ENCODE measurements at places on chromosomes 7 and 10.
A peak's percentile ranks its signal among the peaks of the same experiment; 100 is the strongest.

GRCh38 chr7:3747467-3747866 lies 446.4 kb downstream of the SDK1 start:
- DNase-seq: no peak

- DNase-seq: peak; percentile 82
Observed at GRCh38 chr10:124696446-124697392, 47.5 kb downstream of the FAM53B start.

- no peak for DNase-seq
Observed at GRCh38 chr7:82444220-82444909, 788 bp upstream of the CACNA2D1 start.

DNA sequence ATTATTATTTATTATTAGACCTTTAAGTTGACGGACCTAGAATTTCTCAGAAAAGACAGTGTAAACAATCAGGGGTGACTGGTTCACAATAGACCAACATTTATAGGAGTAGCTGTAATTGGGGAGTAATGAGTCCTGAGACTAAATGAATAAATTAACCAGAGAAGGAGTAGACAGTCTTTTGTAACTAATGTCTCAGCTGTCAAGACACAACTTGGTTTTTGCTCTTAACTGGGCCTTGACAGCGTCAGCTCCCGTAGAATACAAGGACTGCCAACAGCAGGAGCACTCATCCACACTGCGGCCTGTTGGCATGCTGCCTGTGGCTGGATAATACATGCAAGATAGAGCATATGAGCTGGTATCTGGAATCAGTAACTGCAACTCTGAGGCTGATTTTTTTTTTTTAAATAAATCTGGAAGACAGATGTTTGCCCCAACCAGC lies 123.9 kb downstream of the CACNA2D1 start:
- no peak for DNase-seq

GRCh38 chr10:6144406-6145165 lies 55.8 kb downstream of the RBM17 start:
- peak; percentile 79 for DNase-seq

GRCh38 chr7:36037121-36037662 lies 115.9 kb upstream of the EEPD1 start:
- no peak for DNase-seq

DNA sequence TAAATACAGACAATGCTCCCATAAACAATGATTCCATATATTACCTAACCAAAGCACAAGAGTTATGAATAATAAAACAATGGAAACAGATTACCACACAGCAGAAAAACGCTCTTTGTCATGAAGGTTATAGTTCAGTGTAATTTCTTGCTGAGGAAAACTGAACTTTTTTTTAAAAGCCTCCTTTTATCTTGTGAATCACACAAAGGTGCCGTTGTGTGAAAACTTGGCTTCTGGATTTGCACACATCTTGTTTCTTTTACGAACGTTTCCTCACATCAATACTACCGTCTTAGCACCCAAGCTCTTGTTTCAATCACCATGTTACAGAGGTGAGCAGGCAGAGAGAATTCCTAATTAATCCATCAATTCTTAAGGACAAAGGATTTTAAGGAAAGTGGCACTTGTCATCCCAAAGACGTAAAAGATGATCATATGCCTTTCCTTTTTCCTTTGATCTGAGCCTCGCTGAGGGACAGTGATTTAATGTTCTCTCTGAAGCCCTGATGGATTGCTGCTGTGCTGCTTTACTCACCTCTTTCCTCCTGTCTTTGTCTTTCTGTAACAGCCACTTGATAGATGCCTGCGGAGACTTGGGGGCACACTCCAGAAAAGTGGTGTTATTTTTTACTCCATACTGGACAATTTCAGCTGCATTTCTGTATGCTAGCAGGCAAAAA lies 110.1 kb downstream of the CD36 start:
- DNase-seq: no peak

- no peak for DNase-seq
Observed at GRCh38 chr10:98302741-98303365, 34.9 kb upstream of the LOXL4 start.

- no peak for DNase-seq
Observed at GRCh38 chr7:37429435-37429791, 19.3 kb downstream of the ELMO1 start.

DNA sequence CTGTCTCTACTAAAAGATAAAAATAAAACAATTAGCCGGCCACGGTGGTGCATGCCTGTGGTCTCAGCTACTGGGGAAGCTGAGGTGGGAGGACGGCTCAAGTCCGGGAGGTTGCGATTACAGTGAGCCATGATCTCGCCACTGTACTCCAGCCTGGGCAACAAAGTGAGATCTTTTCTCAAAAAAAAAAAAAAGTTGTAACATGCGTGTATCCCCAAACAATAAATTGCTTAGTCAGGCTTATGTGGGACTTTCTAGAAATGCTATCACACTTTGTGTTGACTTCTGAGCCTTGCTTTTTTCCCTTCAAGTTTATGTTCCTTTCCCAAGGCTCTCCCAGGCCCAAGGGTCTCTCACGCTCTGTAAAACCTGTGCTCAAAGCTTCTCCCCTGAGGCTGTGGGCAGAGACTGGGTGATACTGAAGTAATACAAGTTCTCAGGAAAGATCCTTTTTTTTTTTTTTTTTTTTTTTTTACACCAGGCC lies 88.0 kb upstream of the TNS3 start:
- no peak for DNase-seq

GRCh38 chr7:100865372-100865911 lies 1.7 kb upstream of the TRIP6 start:
- DNase-seq: no peak

- DNase-seq: no peak
Observed at GRCh38 chr10:132113206-132113605, 47.5 kb downstream of the JAKMIP3 start.

DNA sequence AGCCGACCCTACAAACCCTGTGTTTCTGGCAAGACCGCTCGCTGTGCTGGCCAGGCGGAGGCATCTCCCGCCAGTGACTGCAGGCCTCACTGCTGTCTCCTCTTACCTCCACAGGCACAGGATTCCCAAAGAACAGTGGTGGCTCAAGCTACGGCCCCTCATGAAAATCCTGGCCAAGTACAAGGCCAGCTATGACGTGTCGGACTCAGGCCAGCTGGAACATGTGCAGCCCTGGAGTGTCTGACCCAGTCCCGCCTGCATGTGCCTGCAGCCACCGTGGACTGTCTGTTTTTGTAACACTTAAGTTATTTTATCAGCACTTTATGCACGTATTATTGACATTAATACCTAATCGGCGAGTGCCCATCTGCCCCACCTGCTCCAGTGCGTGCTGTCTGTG lies 36.2 kb downstream of the PITRM1 start:
- no peak for DNase-seq

DNA sequence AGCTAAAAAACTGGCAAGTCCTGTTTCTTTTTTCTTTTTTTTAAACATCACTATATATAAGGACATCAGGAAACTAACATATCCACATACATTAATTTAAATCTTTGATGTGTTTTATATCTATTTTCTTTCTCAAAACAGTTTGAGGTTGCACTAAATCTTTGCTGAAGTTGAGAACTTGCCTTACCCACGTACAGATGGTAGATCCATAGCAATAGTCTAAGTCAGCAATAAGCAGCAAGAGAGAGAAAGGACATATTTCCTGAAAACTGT lies 226.7 kb upstream of the IMMP2L start:
- no peak for DNase-seq

DNA sequence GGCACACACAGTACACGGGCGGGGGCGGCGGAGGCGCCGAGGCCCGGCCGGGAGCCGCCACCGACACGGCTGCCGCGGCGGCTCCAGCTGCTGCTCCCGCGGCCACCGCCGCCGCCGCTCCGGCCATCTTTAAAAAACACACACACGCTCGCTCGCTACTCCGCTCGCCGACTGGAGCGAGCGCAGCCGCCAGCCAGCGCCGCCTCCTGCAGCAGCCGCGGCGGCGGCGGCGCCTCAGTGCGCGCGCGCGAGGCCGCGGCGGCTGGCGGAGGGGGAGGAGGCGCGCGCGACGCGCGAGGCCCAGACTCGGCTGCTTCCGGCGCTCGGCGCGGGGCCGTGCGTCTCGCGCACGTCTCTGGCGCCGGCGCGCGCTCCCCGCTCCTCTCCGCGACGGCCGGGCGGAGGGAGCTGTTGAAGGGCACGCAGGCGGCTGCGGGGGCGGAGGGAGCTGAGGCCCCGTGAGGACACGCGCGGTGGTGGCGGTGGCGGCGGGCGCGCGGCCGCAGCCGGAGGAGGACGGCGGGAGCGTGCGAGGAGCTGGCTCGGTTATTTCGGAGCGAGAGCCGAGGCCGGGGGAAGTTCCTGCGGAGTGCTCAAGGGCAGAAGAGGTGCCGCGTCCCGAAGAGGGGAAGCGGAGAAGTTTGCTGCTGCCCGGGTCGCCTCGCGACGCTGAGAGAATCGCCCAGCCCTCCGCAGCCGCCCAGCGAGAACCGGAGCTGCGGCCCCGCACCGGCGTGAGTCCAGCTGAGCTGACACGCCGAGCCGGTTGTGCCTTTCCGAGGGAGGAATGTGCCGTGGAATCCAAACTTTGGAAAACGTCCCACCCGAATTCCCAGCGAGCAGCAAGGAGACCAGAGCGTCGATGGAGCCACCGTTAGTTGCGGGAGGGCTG lies at the start of gene KDM7A:
KDM7A (minus strand) TSS at position 173 of the 892 bp plus-strand sequence; CDS start at position 127, 46 bp downstream.
- DNase-seq: peak; percentile 76

- no peak for DNase-seq
Observed at GRCh38 chr7:29432721-29433120, 130.9 kb upstream of the PRR15 start.

DNA sequence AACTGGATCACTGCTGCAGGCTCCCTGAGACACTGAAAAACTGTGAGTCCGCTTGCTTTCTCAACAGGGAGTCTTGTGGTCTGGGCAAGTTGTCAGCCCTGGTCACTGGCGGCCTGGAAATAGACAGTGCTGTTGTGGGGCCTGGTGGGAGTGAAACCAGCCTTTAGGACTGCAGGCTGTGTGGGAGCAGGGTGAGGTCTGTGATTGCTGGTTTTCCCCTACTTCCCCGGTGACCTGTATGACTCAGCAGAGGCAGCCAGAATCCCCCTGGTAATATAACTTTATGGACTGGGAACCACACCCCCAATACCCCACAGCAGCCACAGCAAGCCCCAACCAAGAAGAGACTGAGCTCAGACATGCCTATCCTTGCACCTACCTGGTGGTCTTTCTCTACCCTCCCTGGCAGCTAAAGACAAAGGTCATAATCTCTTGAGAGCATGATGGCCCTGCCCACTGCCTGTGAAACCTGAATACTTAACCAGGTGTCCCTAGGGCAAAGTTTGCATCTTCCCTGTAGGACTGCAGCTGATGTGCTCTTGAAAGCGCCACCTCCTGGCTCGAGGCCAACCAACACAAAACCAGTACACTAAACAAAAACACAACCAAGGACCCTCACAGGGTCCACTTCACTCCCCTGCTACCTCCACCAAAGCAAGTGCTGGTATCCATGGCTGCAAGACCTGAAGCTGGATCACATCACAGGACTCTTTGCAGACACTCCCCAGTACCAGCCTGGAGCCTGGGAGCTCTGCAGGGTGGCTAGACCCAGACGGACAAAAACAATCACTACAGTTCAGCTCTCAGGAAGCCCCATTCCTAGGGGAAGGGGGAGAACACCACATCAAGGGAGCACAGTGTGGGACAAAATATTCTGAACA lies 7.2 kb upstream of the ADAM22 start:
- DNase-seq: no peak

- no peak for DNase-seq
Observed at GRCh38 chr10:81594991-81595390, 280.0 kb upstream of the NRG3 start.

DNA sequence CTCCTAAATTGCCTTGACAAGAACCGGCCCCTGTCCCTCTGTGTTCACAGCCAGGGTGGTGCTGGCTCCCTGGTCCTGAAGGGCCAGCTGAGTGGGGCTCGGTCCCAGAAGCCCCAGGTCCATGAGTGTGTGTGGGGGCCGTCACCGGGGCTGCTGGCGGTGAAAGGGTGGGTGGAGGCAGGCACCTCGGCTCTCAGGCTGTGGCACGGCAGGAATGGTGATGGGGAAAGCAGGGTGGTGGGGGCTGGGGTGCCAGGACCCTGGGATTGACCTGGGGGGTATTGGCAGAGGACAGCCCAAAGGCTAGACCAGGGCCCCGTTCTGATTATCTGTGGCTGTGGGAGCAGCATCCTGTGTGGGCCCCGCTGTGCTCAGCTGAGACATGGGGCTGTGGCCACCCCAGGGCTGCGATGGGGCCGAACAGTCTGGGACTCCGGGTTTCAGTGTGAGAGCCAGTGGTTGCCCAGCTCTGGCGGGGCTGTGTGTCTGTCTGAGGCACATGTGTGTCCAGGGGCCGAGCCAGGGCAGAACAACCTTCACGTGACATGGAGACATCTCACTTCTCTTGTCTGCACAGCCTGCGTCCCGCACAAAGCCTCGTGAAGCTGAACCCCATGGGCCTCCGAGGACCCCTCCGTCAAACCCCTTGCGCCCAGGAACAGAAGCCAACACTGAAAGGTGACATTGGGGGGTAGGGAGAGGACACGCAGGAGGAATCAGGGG lies 144.2 kb downstream of the ELFN1 start:
- no peak for DNase-seq

- DNase-seq: peak; percentile 2
Observed at GRCh38 chr7:1666823-1667565, 3.1 kb upstream of the ELFN1 start.

DNA sequence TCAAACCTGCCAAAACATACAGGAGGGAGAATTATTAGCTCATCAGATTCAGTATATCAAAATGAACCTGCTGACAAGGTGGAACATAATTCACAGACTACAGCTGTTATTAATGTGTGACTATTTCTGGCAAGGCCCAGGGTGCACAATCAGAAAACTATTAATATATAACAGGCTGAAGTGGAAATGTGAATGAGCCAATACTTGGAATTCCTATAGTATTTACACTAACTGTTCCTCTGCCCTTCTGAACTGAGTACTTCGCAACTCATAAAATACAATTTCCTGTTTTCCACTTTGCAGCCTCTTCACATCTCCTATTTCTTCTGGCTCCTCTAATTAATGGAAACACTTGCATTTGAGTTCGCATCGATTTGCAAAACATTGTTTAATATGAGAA lies 330.8 kb downstream of the DPP6 start:
- DNase-seq: no peak

DNA sequence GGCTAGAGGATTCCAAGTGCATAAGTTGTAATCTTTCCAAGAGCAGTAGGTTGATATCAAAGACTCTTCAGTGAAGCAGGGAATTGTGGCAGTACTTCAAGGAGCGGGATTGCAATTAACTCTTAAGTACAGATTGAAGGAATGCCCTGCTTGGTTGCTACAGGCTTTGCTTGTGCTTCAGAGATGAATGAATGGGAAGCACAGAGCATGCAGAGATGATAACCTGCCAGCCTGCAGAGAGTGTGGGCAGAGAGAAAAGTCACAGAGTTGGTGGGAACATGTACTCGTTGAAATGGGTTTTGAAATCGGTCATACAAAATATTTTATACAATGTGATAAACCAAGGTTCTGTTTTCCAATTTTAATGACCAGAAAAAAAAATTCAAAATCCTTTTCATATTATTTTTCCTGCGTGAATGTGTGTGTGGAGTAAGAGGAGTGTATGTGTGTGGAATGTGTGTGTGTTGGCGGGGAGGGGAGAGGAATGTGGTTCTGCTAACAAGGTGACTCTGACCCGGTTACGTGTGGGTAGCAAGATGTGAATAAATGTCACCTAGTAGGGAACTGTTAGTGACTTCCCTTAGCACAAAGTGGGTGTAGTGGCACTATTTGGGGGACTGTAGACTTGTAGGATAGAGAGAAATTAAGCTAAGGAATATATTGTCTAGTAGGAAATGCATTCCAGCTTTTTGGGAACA lies 697.8 kb downstream of the GATA3 start:
- no peak for DNase-seq

- no peak for DNase-seq
Observed at GRCh38 chr7:108247614-108248013, 117.5 kb upstream of the LAMB4 start.
